Right ventricle myocardium inferior (tissue), 1 donor: ENCODE measurements at places on chromosomes 12 and 14. TPM values are rescaled to one million over a fixed set of nuclear protein-coding genes. Genes with fewer than 3 reads are reported as not detected.

Gene MAP1LC3B2
- 3.5 TPM for total RNA-seq

Gene GPR137C
- total RNA-seq, result 0.51 TPM

Gene STXBP6
- 41.4 TPM for total RNA-seq

GRCh38 chr14:98599082-98599481 lies 672.9 kb downstream of the BCL11B start:
- no peak for DNase-seq

DNA sequence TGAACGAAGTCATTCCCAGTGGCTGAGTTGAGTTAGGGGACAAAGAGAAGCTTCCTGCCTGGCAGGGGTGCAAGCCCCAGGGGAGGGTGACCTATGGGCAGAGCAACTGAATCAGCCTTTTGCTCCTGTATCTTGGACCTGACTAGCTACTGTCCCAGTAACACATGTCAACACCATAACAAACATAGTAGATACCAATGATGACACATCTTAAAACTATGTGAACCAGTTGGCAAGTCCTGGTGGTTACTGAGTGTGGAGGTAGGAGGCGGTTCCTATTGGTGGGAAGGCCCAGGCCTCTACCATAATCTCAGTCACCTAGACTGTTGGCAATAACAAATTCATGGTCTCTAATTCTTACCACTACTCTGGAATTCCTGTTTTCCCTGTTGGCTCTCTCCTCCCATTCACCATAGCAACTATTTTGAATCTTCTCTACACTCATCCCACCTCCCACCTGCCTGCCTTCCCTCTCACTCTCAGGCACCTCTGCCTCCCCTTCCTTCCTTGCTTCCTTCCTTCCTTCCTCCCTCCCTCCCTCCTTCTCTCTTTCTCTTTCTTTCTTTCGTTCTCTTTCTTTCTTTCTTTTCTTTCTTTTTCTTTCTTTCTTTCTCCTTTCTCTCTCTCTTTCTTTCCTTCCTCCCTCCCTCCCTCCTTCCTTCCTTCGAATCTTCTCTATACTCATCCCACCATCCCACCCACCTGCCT lies 8.1 kb upstream of the P2RX7 start:
- no peak for DNase-seq

DNA sequence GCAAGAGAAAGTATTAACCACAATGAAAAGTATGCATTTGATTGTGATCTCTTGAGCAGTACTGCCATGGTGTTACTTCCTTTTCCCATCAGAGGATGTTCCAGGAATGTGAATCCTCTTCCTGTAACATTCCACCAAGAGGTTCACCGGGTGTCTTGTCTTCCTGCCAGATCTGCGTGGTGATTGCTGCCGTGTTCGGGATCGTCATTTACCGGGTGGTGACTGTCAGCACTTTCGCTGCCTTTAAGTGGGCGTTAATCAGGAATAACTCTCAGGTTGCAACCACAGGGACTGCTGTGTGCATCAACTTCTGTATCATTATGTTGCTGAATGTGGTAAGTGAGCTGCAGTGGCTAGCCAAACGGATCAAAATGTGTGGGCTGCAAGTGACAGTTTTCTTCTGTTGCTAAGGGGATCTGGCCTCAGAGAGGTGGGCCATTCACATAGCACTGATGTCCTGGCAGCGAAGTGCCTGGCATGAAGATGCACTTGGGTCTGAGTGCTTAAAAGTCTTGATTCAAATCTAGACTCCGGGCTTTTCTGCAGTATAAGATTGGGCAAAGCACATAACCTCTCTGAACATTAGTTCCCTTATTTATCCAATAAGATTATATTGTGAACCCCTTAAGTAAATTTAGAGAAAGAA lies 123.4 kb downstream of the SLC5A8 start:
- no peak for DNase-seq

DNA sequence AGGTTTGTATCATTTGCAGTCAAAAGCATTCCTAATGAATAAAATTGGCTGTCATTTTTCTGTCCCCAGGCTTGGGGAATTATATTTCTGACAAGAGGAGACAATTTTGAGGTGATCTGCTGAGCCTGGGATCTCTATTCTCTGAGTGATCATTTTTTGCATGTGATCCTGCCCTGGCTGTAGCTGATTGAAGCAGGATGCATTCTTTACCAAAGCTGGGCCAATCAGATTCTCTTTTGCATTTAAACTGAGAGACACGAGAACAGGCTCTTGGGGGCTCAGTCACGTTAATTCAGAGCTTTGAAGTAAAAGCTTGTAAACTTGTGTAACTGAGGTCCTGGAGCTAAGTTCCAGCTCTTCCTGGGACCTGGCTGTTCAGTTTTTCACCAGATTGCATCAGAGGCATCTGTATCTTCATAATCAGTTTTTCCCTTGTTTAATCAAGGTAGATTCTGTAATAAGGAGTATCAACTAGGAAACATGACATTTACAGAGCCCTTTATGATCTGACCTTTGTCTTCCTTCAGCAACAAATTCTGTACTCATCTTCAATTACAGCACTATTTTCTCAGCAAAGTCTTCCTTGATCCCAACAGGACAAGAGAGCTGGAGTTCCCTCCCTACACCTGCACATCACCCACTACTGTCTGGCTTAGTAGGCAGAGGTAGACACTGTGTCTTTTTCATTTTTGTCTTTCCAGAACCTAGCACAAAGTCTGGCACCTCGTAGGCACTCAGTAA lies 35.0 kb upstream of the MANSC4 start:
- no peak for DNase-seq

GRCh38 chr12:13289653-13290289 lies 93.2 kb downstream of the EMP1 start:
- DNase-seq, result no peak

GRCh38 chr14:35247777-35248475 lies 44.3 kb upstream of the PSMA6 start:
- no peak for DNase-seq

GRCh38 chr12:127414186-127414585 lies 852.8 kb upstream of the TMEM132C start:
- DNase-seq, result no peak

GRCh38 chr12:3837049-3837448 lies 36.1 kb downstream of the PARP11 start:
- DNase-seq, result no peak

GRCh38 chr12:62372134-62372533 lies 94.5 kb upstream of the MON2 start:
- DNase-seq, result no peak

DNA sequence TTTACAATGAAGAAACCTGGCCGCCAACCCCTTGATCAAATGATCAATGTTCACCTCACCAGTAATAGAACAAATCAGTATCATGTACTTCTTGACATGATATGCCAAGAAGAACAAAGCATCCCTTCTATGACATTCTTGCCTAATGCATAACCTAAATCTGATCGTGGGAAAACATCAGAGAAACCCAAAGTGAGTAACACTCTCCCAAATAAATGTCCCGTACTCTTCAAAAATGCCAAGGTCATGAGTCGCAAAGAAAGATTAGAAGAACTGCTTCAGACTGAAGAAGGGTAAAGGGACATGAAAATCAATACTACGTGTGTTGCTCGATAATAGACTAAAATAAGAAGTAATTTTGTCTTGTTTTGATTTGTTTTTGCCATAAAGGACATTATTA lies 11.4 kb upstream of the SLC25A3 start:
- no peak for DNase-seq

GRCh38 chr14:103271189-103271588 lies 62.8 kb upstream of the EIF5 start:
- DNase-seq, result no peak

DNA sequence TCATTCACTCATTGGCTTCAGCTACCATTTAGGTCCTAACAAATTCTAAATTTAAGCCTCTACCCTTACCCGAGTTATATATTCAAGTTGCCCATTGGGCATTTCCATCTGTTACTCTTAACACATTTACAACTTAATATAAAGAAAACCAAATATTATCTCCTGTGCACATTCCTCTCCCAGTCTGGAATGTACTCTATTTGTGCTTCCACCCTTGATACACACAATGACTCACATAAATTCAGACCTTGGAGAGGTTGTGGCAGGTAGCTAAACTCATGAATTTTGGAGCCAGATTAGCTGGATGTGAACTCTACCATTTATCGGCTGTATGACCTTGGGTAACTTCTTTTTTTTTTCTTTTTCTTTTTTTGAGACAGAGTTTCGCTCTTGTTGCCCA lies 51.1 kb downstream of the BRMS1L start:
- DNase-seq, result no peak

DNA sequence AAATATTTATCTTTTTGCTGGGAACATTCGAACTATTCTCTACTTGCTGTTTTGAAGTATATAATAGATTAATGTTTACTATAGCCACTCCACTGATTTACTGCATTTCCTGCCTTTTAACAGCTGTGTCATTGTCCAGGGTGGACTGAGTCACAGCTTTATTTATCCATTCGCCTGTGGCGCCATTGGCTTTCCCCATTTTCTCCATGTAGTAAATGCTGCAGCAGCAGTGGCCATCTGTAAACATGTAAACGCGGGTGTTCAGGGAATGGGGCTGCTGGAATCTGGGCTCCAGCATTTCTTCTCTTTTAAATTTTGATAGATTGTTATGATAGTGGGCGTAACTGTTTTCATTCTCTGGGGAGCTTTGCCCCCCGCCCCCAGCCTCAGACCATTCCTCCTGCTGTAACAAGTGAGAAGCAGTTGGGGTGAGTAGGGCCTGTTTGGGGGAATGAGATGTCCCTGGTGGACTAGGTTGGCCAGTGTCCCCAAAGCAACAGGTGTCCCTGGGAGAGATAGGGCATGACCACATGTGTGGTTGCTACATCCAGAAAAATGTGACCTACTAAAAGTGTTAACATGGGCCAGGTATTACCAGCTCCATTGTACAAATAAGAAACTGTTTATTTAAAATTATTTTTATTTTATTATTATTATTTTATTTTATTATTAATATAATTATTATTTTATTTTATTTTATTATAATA lies 32.9 kb downstream of the RIN3 start:
- DNase-seq, result no peak

DNA sequence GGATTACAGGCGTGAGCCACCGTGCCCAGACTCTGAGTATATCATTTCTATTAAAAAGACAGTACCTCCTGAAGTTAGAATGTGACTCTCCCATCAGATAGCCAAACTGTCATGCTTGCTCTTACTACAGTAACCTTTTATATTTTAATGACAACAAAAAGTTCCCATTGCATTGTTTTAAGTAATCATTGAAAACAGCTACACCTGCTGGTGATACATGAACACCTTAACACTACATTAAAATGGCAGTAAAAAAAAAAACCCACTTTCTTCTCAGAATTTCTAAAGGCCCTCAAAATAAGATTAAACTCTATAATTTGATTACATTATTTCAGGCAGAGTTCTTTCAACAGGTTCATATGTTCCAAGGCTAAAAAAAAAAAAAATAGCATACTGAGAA lies 76.7 kb downstream of the SH2B3 start:
- DNase-seq, result no peak

- DNase-seq, result no peak
These were observed 52.8 kb upstream of the CNOT2 start for GRCh38 chr12:70190262-70191010.
